ENCODE measurements at places on chromosomes 7 and 10.

DNA sequence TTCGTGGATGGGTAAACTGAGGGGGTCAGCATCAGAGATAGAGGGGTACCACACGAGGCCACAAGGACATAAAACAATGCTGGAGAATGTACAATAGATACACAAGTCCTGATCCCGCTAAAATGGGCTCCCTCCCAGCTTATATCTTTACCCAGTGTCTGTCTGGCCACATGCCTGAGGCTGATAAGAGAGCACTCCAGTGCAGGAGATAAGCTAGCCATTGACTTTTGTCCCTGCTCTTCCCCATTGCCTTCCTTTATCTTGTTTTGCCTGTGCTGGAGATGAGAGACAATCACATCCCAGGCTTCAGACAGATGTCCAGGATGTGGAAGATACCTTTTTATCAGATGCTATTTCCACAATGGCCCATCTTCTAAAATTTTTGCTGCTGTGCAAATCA is 6.0 kb downstream of the GAD2 start:
- DNase-seq = no peak

- no peak for DNase-seq
Observed at GRCh38 chr10:31261511-31262311, 57.3 kb upstream of the ZEB1 start.

- DNase-seq = no peak
Observed at GRCh38 chr10:116737627-116738327, 4.6 kb downstream of the HSPA12A start.

DNA sequence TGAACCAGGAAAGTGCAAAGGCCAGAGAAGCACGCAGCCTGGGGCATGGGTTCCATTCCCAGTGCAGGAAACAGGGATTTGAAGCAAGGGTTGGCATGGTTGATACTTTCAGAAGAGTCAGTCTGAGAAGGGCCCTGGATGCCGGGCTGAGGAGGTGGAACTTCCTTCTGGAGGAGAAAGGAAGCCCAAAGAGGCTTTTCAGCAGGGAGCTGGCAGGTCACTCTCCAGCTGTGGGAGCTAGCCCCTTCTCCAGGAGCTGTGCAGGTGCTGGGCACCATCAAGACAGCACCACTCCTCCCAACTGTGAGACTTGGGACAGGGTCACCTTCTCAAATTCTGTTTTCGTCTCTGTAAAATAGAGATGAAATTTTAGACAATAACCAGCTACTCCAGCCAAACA is 169.8 kb downstream of the ZNF248 start:
- no peak for DNase-seq

DNA sequence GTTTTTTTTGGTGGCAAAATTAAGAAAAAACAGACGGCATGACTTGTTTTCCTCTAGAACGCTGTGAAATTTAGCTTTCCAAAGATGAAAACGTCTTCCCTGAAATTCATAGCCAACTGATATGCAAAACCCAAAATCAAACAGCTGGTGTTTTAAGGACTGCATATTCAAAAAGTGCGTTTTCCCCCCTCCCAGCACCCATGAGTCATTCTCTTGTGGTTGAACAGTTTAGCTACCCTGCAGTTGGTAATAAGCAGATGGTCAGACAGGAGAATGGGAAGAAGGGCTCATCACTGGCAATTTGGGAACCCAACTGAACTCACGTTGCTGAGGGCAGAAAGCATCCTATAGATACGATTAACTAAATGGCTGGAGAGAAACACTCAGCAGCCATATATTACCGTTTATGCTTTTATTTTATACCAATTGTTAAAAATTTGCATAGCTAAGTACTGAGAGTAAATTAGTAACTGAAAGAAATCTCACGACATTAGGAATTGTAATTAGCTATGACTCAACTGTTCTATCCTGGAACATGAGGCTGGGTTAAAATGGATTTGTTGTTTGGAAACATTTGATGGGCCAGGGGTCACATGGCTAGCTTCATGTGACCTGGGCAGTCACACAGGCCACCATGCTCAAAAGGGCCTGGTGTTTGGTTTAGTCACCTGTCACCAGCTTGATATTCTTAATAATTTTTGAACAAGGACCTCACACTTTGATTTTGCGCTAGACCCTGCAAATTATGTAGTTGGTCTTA is 343.1 kb downstream of the PHTF2 start:
- DNase-seq = no peak

DNA sequence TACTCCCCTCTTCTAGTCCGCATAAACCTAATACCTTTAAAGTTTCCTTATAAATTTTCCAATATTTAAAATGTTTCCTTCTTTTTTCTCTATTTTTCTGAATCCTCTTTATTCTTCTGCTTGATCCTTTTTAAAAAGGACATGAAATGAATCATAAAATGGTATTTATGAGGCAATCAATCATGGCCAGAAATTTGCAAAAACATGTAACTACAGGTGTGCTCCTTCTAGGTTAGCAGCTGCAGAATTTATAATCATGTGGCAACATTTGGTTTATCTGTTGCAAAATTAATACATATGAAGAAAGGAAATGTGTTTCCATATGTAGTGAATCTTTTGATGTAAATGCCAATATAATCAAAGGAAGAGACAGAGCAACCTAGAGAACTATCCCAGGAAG is 1008.5 kb downstream of the ANKRD7 start:
- DNase-seq = no peak
